Liver (tissue), 10 donors: ENCODE measurements at places on chromosomes 16 and 17. TPM values are rescaled to one million over a fixed set of nuclear protein-coding genes. Genes with fewer than 3 reads are reported as not detected.
A peak's percentile ranks its signal among the peaks of the same experiment; 100 is the strongest.

GUCY2D gene
- total RNA-seq: not detected

NUBP1 gene
- total RNA-seq: 18.9 TPM

GRCh38 chr16:68179855-68180254 lies 56.1 kb downstream of the ESRP2 start:
- H3K4me3 ChIP-seq: no peak overlapping the region
- no peak overlapping the region for H3K27ac ChIP-seq
- no peak for DNase-seq
- H3K4me1 ChIP-seq: no peaks in the 10 kb centered on the region

OR1F1 gene
- not detected for total RNA-seq

- peak; percentile 22 for DNase-seq
- no peak overlapping the region for H3K4me3 ChIP-seq
- no peaks in the 10 kb centered on the region for H3K36me3 ChIP-seq
- no peak overlapping the region for H3K27ac ChIP-seq
- H3K27me3 ChIP-seq: no peaks in the 10 kb centered on the region
Measured at GRCh38 chr17:34714475-34715410, 135.4 kb downstream of the TMEM132E start.

DNA sequence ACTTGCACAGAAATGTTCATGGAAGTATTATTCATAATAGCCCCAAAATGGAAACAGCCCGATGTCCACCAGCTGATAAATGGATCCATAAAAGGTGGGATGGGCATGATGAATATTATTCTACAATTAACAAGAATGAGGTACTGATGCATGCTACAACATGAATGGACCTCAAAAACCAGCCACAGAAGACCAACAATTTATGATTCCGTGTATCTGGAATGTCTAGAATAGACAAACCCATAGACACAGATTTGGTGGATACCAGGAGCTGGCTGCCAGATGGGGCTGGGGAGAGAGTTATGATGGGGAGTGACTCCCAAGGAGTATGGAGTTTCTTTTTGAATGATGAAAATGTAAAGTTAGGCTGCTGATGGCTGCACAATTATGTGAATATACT lies 10.8 kb upstream of the NAGLU start:
- H3K27ac ChIP-seq: no peak overlapping the region
- peaks cover 3% of the 10 kb centered on the region for H3K36me3 ChIP-seq
- H3K4me1 ChIP-seq: peaks cover 18% of the 10 kb centered on the region
- no peak overlapping the region for H3K4me3 ChIP-seq
